ENCODE measurements at places on chromosomes 2 and 18. TPM values are rescaled to one million over a fixed set of nuclear protein-coding genes. Genes with fewer than 3 reads are reported as not detected.

The RTP5 gene
- total RNA-seq = 0.24 TPM

- peak; percentile 91 for DNase-seq
Observed at GRCh38 chr2:43032213-43033015, 194.0 kb downstream of the ZFP36L2 start.

DNA sequence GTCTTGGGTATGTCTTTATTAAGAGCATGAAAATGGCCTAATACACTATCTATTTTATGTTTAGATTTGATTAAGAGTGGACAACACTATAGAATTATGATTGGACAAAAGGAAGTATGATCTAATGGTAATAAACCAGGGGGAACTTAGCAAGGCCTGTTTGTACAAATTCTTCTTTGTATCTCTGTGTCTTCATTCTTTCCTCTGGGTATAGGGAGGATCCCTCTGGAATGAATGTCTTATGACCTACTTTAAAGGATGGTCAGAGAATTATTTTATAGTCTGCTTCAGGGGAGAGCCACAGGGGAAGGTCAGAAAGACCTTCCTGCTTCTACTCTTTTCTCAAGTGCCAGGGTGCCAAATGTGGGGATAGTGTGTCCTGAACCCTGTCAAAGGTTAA, 42.8 kb upstream of the FANCL start:
- DNase-seq = no peak

DNA sequence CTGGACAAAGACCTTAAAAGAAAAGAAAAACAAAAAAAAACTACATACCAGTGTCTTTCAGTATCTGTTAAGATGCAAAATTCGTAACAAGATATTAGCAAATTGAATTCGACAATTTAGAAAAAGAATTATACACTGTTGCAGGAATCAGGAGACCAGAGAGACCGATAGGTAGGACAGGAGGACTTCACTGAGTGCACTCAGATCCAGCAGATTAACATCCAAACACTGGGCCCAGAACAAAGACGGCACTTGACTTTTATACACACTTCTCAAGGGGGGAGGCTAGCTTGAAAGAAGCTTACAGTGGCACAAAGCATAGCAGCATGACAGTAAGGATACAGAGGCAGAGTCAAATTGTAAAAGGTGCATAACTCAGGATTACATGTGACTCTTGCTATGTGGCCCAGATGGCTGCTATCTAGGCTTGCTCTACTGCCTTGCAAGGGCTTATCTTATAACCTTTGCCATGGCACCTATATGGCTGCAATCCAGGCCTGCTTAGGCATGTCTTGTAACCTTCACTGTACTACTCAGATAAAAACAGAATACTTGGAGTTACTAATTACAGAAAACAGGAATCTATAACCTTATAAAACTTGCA, 507.3 kb upstream of the LRRTM4 start:
- DNase-seq = no peak

- no peak for DNase-seq
Observed at GRCh38 chr2:239247401-239248245, 153.2 kb downstream of the HDAC4 start.

DNA sequence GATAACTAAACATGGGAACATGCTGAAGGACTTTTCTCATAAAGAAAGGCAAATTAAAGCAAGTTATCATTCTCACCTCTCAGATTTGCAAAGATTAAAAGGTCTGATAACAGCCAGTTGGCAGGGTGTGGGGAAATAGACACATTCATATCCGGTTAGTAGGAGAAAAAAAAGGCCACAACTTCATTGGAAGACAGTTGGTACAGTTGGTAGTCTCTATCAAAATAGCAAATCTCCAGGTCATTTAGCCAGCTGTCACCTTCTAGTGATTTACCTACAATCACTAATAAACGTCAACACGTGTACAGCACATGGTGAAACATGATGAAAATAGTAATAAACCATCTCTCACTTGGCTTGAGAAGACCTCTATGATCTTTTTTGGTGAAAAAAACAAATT, 16.6 kb downstream of the INPP5D start:
- no peak for DNase-seq

- DNase-seq = no peak
Observed at GRCh38 chr18:41996020-41996419, 41.0 kb downstream of the PIK3C3 start.
